ENCODE measurements at places on chromosomes 5 and 9.

DNA sequence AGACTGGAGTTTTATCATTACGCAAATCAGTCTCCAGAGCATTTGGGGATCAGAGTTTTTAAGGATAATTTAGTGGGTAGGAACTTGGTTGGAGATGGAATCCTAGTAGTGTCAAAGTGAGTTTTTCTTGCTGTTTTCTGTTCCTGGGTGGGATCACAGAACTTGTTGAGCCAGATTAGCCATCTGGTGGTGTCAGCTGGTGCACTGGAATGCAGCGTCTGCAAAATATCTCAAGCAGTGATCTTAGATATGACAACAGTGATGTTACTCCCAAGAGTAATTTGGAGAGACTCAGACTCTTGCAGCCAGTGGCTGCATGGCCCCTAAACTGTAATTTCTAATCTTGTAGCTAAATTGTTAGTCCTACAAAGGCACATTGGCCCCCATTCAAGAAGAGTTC lies 1257.8 kb downstream of the MAT2B start:
- H3K27ac ChIP-seq = no peak overlapping the region
- H3K4me1 ChIP-seq = no peaks in the 10 kb centered on the region
- no peaks in the 10 kb centered on the region for H3K27me3 ChIP-seq
- H3K4me3 ChIP-seq = no peak overlapping the region
- no peak for DNase-seq

GRCh38 chr9:135997090-135998015 lies 36.2 kb upstream of the UBAC1 start:
- no peaks in the 10 kb centered on the region for H3K36me3 ChIP-seq
- no peaks in the 10 kb centered on the region for H3K27me3 ChIP-seq
- no peak overlapping the region for H3K27ac ChIP-seq
- no peak for DNase-seq
- H3K4me1 ChIP-seq = peaks cover 25% of the 10 kb centered on the region

GRCh38 chr5:815449-815848 lies 30.9 kb upstream of the ZDHHC11B start:
- no peaks in the 10 kb centered on the region for H3K4me1 ChIP-seq
- H3K4me3 ChIP-seq = no peak overlapping the region
- no peaks in the 10 kb centered on the region for H3K36me3 ChIP-seq
- H3K27me3 ChIP-seq = no peaks in the 10 kb centered on the region
- DNase-seq = no peak

GRCh38 chr9:14029806-14030374 lies 284.1 kb downstream of the NFIB start:
- H3K4me3 ChIP-seq = no peak overlapping the region

GRCh38 chr5:42985129-42986037 lies 54.7 kb downstream of the ANXA2R start:
- H3K4me3 ChIP-seq = no peak overlapping the region
- H3K27me3 ChIP-seq = peaks cover 40% of the 10 kb centered on the region
- DNase-seq = no peak
- H3K27ac ChIP-seq = no peak overlapping the region
- H3K36me3 ChIP-seq = no peaks in the 10 kb centered on the region
- peaks cover 9% of the 10 kb centered on the region for H3K4me1 ChIP-seq

- no peaks in the 10 kb centered on the region for H3K27me3 ChIP-seq
- no peak overlapping the region for H3K27ac ChIP-seq
- DNase-seq = no peak
- H3K36me3 ChIP-seq = no peaks in the 10 kb centered on the region
- H3K4me3 ChIP-seq = no peak overlapping the region
Measured at GRCh38 chr5:145637396-145637795, 197.7 kb downstream of the PRELID2 start.

GRCh38 chr5:13470263-13470662 lies 474.2 kb downstream of the DNAH5 start:
- no peak overlapping the region for H3K27ac ChIP-seq
- no peaks in the 10 kb centered on the region for H3K4me1 ChIP-seq
- no peaks in the 10 kb centered on the region for H3K27me3 ChIP-seq
- DNase-seq = no peak
- H3K36me3 ChIP-seq = no peaks in the 10 kb centered on the region
- H3K4me3 ChIP-seq = no peak overlapping the region

DNA sequence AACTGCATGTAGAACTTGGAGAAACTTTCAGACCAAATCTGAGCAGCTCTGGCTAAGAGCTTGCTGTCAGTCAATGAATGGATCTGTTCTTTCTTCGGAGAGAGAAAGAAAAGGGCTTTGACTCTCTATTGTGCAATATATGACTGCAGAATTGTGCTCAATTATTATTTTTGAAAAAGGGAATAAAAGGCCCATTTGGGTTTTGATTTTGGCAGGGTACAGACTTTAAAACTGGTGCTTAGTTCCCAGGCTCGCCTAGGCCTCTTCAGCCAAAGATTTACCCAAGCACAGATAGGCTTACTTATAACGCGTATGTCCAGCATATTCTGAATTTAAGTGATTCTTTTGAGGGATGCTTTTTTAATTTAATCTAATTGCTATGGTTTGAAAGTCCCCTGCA lies 59.3 kb downstream of the RETREG1 start:
- no peak overlapping the region for H3K27ac ChIP-seq
- H3K4me1 ChIP-seq = no peaks in the 10 kb centered on the region
- no peak overlapping the region for H3K4me3 ChIP-seq

All from neural progenitor cell (in vitro differentiated cells).